ENCODE measurements at places on chromosomes 1 and 21.
A peak's percentile ranks its signal among the peaks of the same experiment; 100 is the strongest.

GRCh38 chr1:74753104-74753503 is 20.2 kb downstream of the TYW3 start:
- no peak for DNase-seq

GRCh38 chr1:97105531-97105930 is 383.9 kb downstream of the PTBP2 start:
- DNase-seq: no peak

GRCh38 chr21:31913182-31913608 is 40.4 kb downstream of the HUNK start:
- DNase-seq: no peak

GRCh38 chr1:2339206-2340085 is 51.9 kb downstream of the MORN1 start:
- no peak for DNase-seq

DNA sequence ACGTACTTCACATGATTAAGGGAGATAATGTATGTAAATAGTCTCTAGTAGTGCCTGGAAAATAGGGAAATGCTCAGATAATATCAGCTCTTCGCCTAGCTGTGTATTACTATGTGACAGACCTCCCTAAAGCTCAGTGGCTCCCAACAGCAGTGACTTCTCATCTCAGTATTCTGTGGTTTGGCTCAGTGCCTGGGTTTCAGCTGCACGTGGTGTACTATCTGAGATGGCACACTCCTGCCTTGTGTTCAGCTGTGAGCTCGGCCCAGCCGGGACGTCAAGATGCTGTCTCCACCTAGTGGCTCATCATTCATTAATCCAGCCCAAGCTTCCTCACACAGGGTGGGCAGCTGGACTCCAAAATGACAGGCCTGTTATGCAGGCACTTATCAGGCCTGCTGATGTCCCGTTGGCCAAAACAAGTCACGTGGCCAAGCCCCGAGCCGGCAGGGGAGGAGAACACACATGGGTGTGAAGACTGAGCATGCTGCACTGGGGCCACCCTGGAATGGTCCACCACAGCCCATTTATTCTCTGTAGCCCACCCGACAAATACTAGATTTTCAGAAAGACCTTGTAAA is 17.8 kb downstream of the SLFNL1 start:
- peak; percentile 83 for DNase-seq

GRCh38 chr1:105100102-105100501 is 1350.4 kb downstream of the AMY1C start:
- no peak for DNase-seq

DNA sequence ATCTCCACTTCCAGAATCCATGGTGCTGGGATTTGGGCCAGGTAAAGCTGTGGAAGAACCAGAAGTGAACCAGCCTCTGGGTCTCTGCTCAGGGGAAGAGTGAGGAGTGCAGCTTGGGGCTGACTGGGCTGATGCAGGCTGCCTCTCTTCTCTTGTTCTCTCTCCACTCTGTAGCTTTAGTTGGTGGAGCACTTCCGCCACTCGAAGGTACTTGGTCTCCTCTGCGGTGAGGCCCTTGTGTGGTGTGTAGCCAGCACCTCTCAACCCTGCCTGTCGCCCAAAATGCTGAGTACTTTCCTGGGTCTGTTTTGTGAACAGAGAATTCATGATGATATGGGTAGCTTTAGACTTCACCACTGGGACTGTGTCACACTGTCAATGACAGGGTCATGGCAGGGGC is 63.2 kb downstream of the URB2 start:
- no peak for DNase-seq

DNA sequence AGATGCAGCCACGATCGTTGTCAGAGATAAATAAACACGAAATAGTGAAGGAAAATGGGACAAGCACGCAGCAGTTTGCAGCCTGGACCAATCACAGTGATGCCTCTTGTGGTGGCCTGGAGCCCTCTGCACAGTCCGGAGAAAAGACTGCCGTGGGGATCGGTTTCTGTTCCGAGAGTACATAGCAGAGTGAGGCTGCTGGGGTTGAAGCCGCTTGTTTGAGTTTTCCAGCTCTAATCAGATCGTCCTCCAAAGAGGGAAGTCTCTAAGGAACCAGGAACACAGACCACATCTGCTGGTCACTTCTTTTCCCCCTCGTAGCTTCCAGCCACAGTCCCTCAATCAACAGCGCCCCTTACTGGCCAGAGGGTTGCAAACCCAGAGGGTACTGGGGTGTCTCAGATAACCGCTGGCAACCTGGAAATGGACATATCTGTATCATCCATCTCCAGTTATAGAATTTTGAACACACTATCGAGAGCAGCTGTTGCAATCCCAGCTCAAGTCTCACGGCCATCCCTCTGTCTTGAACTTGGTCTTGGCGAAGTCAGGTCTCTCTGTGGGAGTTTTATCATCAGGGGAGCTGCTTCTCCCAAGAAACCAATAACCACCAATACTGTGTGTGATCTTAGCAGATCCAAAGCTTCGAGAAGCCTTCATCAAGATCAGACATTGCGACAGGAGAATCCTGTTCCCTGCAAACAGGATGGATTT is 57.4 kb downstream of the OLIG1 start:
- DNase-seq: peak; percentile 25

GRCh38 chr1:27306892-27307761 is 14.8 kb upstream of the TMEM222 start:
- no peak for DNase-seq

DNA sequence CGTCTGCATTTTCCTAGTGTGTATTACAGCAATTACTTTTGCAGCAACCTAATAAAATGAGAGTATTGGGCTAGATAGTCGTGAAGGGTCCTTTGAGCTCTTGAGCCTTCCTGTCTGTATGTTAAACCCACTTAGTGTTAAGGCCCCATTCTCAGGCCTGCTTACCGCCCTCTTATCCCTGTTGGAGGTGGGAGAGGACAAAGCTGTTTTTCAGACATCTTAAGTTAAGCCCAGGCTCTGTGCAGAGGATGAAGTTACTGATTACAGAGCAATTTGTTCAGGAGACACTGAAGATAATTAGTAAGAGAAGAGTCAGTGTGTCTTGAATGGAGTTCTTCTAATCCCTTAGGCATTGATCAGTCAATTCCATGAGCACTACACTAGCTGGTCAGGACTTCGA is 114.6 kb downstream of the UCK2 start:
- no peak for DNase-seq

- no peak for DNase-seq
These were observed 115.8 kb upstream of the PBX1 start for GRCh38 chr1:164443166-164443565.

- DNase-seq: no peak
These were observed 94.7 kb downstream of the NTMT2 start for GRCh38 chr1:170240409-170240808.

GRCh38 chr1:38612951-38613350 is 246.6 kb downstream of the RRAGC start:
- DNase-seq: no peak

DNA sequence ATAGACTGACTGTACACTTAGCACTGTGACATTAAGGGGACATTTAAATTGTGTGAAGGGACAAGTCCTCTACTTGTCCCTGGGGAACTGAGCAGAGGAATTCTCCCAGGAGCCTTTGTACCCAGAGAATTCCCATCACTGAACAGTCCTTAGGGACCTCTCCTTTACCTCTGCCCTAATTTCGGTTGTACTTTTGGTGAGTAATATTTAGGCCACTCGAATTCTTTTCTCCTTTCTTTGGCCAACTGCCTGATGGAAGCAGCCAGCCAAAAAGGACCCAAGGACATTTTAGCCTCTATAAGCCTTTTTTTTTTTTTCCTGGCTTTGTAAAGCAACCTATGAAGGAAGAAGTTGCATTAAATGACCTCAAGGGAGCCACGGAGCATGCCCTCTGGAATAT is 71.5 kb downstream of the NR5A2 start:
- no peak for DNase-seq
